ENCODE measurements at places on chromosomes 4 and X. TPM values are rescaled to one million over a fixed set of nuclear protein-coding genes. Genes with fewer than 3 reads are reported as not detected.

Gene PLXNB3
- total RNA-seq: 7.9 TPM

Gene TMEM128
- total RNA-seq: 9.1 TPM

Gene WNK3
- 0.11 TPM for total RNA-seq

Gene SPANXD
- not detected for total RNA-seq

Gene TMPRSS11B
- not detected for total RNA-seq

Gene GPC3
- 0.15 TPM for total RNA-seq

Gene GATA1
- total RNA-seq: not detected

Gene GRPEL1
- 56.3 TPM for total RNA-seq

Gene GPR143
- not detected for total RNA-seq

Gene RNF113A
- 25.2 TPM for total RNA-seq

Gene ZMAT1
- total RNA-seq: 0.86 TPM

Gene SORCS2
- 0.04 TPM for total RNA-seq

Gene ZFYVE28
- total RNA-seq: 36.3 TPM

Gene NAT8L
- total RNA-seq: 0.22 TPM

Gene HSFX2
- total RNA-seq: not detected

Gene POU3F4
- total RNA-seq: not detected

Gene CSAG1
- not detected for total RNA-seq

Gene EREG
- total RNA-seq: not detected

Gene FIP1L1
- 49.3 TPM for total RNA-seq

Gene NDP
- 0.53 TPM for total RNA-seq

Gene TMSB15A
- total RNA-seq: 0.56 TPM

Gene BEND2
- total RNA-seq: not detected

Gene TMEM35A
- not detected for total RNA-seq

Gene PAK3
- 0.67 TPM for total RNA-seq

Gene SPANXN2
- total RNA-seq: not detected

Gene PDCL2
- total RNA-seq: not detected

Gene RHOXF1
- not detected for total RNA-seq

All from activated T-helper 17 cell treated with anti-CD3 and anti-CD28 coated beads, Interleukin-2, amount 50 U/mL, for 72 hours (primary cell).